Activated T-helper 1 cell treated with anti-CD3 and anti-CD28 coated beads, Interleukin-2, amount 50 U/mL, for 16 hours (primary cell): ENCODE measurements at places on chromosomes 1 and 21.

GRCh38 chr1:39525366-39526165 is 34.1 kb downstream of the BMP8A start:
- DNase-seq = no peak

- DNase-seq = no peak
Measured at GRCh38 chr1:10292188-10292587, 81.8 kb downstream of the KIF1B start.

DNA sequence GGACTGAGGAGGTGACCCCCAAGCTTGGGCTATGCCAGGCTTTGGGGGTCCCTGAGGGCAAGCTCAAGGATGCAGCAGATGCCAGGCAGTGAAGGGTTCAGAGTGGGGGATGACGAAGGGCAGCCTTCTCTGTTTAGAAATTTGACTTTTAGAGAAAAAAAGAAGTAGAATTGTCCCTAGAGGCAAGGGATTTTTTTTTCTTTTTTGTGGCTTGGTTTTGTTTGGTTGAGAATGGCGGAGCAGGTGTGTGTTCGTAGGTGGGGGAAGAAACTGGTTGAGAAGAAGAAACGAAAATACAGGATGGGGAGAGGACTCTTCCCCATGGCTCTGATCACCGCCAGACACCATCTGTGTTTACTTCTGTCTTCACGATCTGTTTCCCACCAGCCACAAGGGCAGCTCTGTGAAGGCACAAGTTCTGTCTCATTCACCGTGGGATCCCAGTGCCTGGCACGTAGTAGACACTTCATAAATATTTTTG is 8.2 kb downstream of the PLA2G5 start:
- no peak for DNase-seq

DNA sequence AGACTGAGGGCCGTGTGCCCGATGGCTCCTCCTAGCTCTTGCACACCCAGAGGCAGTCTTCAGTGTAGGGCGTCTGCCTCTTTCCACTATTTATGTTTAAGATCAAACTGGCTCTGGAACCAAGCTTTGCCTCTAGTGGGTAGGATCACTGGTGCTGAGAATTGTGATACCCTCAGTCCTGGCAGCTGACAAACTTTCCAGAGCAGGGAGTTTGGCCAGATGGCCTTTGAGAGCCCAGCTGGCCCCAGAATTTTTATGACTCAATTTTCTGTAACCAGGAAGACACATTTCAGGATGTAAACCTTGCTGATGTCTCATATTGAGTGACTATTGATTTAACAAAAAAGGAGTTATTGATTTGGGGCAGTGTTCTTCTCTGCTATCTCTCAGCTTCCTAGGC is 6.7 kb downstream of the COQ8A start:
- DNase-seq = no peak

DNA sequence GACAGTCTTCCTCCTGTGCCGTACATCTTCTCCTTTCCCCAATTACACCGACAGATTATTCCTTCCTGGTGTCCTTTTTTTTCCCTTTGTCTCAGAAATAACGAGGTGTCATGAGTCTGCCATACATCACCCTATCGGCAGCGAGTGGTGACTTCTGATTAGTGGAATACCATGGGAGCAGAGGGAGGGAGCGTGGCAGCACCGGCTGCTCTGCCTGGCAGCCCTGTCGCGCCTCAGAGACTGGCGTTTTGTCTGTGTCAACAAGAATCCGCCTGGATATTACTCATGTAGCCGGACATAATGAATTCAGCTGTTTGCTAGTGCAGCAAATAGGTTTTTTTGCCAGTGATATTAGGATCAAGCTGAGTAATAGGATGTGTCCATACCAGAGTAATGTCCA is 51.8 kb downstream of the UTP25 start:
- no peak for DNase-seq

- no peak for DNase-seq
Measured at GRCh38 chr1:95146637-95147036, 29.5 kb downstream of the TLCD4 start.

DNA sequence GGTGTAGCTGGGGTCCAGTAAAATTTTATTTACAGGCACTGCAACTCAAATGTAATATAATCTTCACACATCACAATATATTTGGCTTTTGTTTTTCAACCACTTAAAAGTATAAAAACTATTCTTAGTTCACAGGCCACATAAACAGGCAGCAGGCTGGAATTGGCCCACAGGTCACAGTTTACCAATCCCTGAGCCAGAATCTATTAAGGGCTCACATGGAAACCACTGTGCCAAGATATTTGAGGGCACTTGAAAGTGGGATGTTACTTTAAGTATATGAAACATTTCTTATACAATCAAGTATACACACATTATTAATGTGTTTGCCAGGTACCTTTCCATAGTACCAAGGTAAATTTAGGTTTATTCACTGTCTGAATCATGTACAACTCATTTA is 71.9 kb upstream of the PRDX6 start:
- DNase-seq = no peak

GRCh38 chr1:6353619-6353954 is 40.0 kb downstream of the ACOT7 start:
- no peak for DNase-seq

GRCh38 chr1:38834937-38835827 is 24.4 kb downstream of the RRAGC start:
- DNase-seq = no peak

DNA sequence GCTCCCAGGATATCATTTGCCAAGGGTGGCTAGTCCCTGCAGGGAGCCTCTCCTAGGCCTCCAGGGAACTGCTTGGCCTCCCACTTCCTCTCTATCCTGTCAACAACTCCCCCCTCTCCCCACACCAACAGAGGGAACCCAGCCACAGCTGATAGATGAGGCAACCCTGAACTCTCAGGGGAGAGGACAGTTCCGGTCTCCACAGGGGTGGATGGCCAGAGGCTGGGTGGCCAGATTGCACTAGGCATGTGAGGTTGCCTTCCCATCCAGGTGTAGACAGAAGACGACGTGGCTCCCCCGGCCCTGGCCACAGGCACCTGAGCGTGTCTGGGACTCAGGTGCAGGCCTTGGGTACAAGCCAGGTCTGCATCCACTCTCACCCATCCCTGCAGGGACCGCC is 53.3 kb downstream of the TOR1AIP2 start:
- no peak for DNase-seq

GRCh38 chr1:22371408-22371807 is 80.2 kb upstream of the ZBTB40 start:
- DNase-seq = no peak

DNA sequence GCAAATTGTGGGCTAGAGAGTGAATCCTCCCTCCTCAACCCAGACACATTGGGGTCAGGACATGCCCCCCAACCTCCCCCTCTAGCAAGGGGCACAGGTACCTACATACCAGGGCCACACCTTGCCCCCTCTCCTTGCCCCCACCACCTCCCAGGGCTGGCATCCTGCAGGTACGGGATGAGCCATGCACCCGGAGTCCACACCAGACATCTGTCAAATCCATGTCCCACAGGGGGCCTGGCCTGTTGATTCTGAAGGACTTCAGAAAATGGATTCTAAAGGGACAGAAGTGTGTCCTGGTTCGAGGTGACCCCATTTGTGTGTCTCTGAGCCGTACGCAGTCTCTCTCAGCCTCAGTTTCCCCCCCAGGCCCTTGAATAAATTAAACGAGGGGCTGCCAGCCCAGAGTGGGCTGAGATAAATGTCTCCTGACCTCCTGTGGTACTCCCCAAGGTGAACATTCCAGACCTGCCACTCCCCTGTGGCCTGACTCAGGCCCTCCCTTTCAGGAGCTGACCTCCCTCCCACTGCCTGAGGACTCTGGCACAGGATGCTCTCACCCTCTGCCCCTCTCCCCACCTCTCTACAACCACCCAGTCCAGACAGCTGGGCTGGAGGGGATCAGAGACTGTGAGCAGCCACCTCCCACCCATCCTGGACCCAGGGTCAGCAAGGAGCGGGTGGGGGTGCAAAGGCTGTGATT is 94.5 kb downstream of the EPHB2 start:
- DNase-seq = no peak

DNA sequence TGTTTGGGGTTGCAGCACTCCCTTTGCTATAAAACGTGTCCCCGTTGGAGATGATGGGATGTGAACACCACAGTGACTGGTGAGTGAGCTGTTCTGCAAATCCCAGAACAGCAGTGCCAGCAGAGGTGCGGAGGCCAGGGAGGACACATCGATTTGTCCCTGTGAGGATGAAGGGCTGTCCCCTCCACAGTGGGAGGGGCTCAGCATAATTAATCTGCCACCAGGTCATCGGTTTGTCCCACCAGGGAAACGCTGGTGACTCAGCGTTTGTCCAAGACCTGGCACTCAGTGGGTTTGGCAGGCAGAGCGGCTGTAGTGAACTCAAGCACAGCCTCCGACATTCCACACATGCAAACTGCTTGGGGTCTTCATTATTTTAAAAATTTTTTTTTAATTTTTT is 22.8 kb upstream of the PDE9A start:
- no peak for DNase-seq

GRCh38 chr1:218377143-218377660 is 32.1 kb downstream of the TGFB2 start:
- peak; percentile 43 for DNase-seq

GRCh38 chr1:43763497-43763973 is 56.2 kb downstream of the ST3GAL3 start:
- no peak for DNase-seq

DNA sequence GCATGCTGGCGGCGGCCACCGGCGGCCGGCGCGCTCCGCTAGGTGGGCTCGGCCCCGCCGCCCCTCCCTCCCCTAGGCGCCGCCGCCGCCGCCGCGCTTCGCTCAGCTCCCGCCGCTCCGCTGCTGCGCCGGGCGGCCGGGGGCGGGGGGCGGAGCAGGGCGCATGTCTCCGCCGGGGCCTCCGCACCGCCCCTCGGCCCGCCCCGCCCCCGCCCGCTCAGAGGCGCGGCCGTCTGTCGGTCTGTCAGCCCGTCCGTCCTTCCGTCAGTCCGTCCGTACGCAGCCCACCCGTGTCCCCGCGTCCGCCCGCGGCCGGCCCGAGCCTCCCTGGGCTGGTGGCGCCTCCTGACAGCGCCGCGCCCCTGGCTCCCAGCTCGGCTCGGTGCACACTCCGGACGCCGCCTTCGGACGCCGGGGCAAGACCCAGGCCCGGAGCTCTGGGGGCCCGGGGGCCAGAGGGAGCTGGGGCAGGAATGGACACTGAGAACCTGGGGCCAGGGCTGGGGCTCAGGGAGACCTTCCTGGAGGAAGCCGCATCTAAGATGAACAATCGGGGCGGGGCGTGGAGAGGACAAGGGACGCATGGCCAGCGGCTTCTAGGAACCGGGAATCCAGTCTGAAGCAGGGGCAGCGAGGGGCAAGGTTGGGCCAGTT is at the start of gene GPR153:
Gene GPR153, minus strand, starts transcription at position 138 of the 654 bp plus-strand sequence. CDS start 6,193 bp downstream, outside the sequence.
- peak; percentile 22 for DNase-seq

- DNase-seq = no peak
Measured at GRCh38 chr1:115975569-115976061, 698 bp upstream of the SLC22A15 start.

DNA sequence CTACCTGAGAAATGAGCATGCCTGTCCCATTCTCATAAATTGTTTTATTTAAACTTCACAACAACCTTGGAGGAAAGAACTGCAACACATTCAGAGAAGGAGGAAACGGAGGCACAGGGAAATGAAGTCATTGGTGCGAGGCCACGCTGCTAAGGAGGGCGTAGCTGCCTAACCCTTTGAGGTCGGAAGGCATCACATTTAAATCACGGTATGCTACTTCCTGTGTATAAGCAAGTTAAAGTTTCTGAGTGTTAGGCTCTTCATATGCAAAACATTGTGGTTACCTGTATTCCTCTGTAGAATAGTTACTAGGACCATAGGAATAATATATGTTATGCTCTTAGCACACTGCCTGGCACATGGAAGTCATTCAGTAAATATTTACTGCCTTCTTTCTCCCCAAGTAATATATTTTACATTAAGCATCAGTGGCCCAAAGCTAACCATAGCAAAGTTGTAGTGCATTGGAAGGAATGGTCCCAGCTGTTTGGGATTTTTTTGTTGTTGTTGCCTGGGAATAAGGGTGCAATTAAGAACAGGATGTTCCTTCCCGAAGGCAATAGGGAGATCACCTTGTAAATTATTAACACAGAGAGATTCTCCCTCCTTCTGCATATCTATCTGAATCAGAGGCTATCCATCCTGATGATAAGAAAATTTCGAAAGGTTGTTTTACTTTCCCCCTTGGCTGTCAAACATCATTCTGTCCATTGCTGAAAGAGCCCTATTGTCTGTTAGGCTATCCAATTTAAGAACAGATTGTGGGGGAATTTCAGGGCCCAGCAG is 192.2 kb upstream of the C8B start:
- no peak for DNase-seq

GRCh38 chr1:78911956-78912880 is 94.3 kb downstream of the ADGRL4 start:
- no peak for DNase-seq

- no peak for DNase-seq
Measured at GRCh38 chr1:197285526-197286205, 17.6 kb downstream of the CRB1 start.
